ENCODE measurements at places on chromosomes 13 and 19. TPM values are rescaled to one million over a fixed set of nuclear protein-coding genes. Genes with fewer than 3 reads are reported as not detected.

Gene CD79A
- 0.35 TPM for total RNA-seq

Gene URI1
- 31.6 TPM for total RNA-seq

Gene ZNF154
- total RNA-seq = 4.3 TPM

Gene SLC17A7
- total RNA-seq = not detected

Gene OSCAR
- total RNA-seq = 2.3 TPM

Gene SLC15A1
- total RNA-seq = not detected

Gene TMEM150B
- total RNA-seq = not detected

Gene CXCL17
- not detected for total RNA-seq

Gene OR10H1
- total RNA-seq = not detected

Gene CEACAM16
- total RNA-seq = not detected

Gene NOTCH3
- total RNA-seq = 49.8 TPM

Gene KASH5
- not detected for total RNA-seq

Gene PPP2R1A
- total RNA-seq = 154 TPM

Gene RTBDN
- 0.43 TPM for total RNA-seq

Gene NXNL1
- total RNA-seq = not detected

Gene METTL21C
- total RNA-seq = not detected

Gene CCNA1
- 0.12 TPM for total RNA-seq

Gene ZNF429
- total RNA-seq = 6.0 TPM

Gene LRG1
- total RNA-seq = 2.4 TPM

Gene ZNF793
- total RNA-seq = 1.5 TPM

Gene KIR2DL4
- not detected for total RNA-seq

Gene ERICH6B
- total RNA-seq = not detected

Gene GPR18
- not detected for total RNA-seq

Gene FCGBP
- not detected for total RNA-seq

Gene MYO16
- total RNA-seq = 1.1 TPM

Gene CCNE1
- 4.3 TPM for total RNA-seq

Gene PEPD
- 78.3 TPM for total RNA-seq

Gene RNF225
- 0.09 TPM for total RNA-seq

Gene CYP4F3
- total RNA-seq = not detected

Gene BAX
- total RNA-seq = 74.8 TPM

Gene LILRB1
- total RNA-seq = not detected

Gene UQCR11
- 111 TPM for total RNA-seq

Gene SLC7A10
- not detected for total RNA-seq

Gene CEACAM6
- not detected for total RNA-seq

Gene ONECUT3
- not detected for total RNA-seq
